Ovary (tissue), 10 donors: ENCODE measurements at places on chromosomes 12 and 14. TPM values are rescaled to one million over a fixed set of nuclear protein-coding genes. Genes with fewer than 3 reads are reported as not detected.
A peak's percentile ranks its signal among the peaks of the same experiment; 100 is the strongest.

DNA sequence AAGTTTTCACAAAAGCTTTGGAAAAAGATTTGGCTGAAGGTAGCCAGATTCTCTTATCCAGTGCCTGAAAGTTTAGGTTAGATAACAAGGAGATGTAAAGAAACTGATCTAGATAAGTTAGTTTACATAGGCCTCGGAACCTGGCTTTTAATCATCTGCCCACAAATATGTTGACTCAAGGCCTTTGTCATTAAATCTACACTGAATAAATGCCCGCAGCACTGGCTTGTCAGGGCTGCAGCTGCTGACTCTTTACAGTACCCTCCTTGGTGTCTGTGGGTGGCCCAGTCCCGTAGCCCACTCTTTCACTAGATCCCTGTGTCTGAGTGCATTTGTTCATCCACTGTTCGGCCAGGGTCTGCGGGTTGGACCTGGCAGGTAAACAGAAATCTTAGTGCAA, 58.0 kb downstream of the TMEM116 start:
- H3K27me3 ChIP-seq: no peaks in the 10 kb centered on the region
- DNase-seq: no peak
- no peaks in the 10 kb centered on the region for H3K36me3 ChIP-seq
- H3K4me3 ChIP-seq: no peak overlapping the region

DNA sequence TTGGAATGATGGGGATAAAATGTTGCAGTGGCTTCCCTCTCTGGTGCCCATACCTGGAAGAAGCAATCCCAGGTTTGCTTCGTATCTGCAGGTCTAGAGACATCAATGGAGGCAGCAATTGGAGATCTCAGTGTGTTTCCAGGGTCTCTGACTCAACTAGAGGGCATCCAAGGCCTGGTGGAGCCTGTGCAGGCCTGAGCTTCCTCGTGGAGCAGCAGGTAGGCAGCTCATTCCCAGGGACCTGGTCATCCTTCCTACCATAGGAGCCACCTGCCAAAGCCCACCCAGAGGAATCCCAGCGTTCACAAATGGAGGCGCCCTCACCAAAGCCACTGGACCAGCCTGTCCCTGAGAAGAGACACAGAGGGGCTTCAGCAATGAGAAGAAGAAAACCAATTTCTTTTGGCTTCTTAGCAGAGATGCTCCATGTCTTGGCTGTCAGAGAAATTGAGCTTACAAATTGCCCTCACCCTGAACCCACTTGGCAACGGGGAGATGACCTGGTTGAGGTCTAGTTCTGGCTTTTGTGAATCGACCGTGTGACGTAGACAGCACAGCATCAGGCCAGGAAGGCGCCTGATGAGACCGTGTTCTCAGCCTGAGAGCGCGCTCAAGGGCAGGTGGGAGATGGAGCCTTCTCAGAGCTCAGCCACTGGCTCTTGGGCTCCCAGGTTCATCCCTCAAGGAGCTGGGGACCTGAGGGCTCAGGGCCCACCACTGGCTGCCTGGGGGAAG, 283.6 kb downstream of the DPF3 start:
- H3K4me3 ChIP-seq: no peak overlapping the region
- H3K4me1 ChIP-seq: peaks cover 15% of the 10 kb centered on the region
- H3K36me3 ChIP-seq: no peaks in the 10 kb centered on the region
- no peaks in the 10 kb centered on the region for H3K27me3 ChIP-seq
- H3K27ac ChIP-seq: no peak overlapping the region

The TSPAN19 gene
- total RNA-seq: not detected

DNA sequence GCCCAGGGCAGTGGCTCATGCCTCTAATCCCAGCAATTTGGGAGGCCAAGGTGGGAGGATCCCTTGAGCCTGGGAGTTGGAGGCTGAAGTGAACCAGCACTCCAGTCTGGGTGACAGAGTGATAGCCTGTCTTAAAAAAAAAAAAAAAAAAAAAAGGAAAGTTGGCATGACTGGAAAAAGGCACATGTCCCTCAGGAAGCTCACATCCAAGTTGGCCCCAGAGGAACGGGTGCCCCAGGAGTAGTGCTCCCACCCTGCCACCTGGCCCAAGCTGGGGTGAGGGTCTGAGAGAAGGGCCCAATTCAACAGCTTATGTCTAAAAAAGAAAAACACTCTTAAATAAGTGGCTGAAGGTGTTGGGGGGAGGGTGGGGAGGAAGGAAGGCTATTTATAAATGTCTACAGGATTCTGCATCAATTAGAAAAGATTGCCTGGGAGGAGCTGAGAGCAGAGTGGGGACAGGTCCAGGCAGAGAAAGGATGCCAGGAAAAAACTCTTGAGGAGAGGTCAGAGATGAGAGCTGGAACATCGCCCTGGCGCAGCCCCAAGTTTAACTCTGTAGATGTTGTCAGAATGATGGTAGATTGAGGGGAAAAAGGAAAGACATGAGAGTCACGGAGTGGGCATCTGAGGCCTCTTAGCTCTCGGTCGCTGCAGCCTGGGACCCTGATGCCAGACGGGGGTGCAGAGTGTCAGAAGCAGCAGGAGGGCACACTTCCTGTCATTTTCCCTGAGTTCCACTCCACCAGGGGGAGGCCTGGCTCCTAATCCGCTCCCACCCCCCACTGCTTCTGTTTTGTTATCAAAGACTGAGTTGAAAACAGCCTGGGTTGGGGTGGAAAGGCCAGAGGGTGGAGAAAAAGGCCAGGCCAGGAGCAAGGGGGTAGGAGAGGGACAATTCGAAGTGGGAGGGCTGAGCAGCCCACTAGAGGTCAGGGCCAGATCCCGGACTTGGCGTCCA, 7.3 kb downstream of the SPRYD3 start:
- H3K27ac ChIP-seq: peak overlapping the region; percentile 71
- peaks cover 40% of the 10 kb centered on the region for H3K4me1 ChIP-seq
- no peaks in the 10 kb centered on the region for H3K36me3 ChIP-seq
- DNase-seq: peak; percentile 92
- H3K27me3 ChIP-seq: no peaks in the 10 kb centered on the region

- DNase-seq: no peak
- H3K4me1 ChIP-seq: peaks cover 2% of the 10 kb centered on the region
- H3K4me3 ChIP-seq: no peak overlapping the region
- no peaks in the 10 kb centered on the region for H3K36me3 ChIP-seq
- no peak overlapping the region for H3K27ac ChIP-seq
These were observed 90.3 kb downstream of the IGF1 start for GRCh38 chr12:102390068-102390467.

DNA sequence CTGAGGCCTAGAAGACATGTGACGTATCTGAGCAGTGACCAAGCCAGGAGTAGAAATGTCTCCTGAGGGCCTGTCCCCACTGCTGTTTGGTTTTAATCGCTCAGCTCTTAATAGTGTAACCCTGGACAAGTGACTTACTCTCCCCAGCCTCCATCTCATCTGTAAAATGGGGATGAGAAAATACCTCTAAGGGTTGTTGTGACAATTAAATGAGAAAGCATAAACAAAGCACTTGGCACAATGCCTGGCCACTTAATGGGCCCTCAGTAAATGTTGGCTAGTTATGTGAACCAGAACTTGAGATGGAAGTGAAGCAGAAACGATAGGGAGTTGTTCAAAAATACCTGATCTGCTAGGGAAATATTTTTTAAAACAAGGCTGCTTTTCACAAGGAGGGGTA, 58.2 kb downstream of the HMGA2 start:
- H3K4me1 ChIP-seq: peaks cover 7% of the 10 kb centered on the region
- H3K27ac ChIP-seq: peak overlapping the region; percentile 88
- H3K36me3 ChIP-seq: no peaks in the 10 kb centered on the region
- no peak for DNase-seq
- H3K27me3 ChIP-seq: no peaks in the 10 kb centered on the region

- H3K36me3 ChIP-seq: no peaks in the 10 kb centered on the region
- no peaks in the 10 kb centered on the region for H3K27me3 ChIP-seq
- no peak for DNase-seq
- H3K27ac ChIP-seq: no peak overlapping the region
These were observed 18.6 kb downstream of the JAG2 start for GRCh38 chr14:105150026-105150367.
